Frontal cortex (tissue), 4 donors: ENCODE measurements at places on chromosomes 4 and X.

GRCh38 chr4:169239221-169239905 lies 31.4 kb downstream of the SH3RF1 start:
- no peak for DNase-seq

- DNase-seq: no peak
Observed at GRCh38 chr4:184503869-184504300, 29.5 kb upstream of the IRF2 start.

GRCh38 chr4:3682236-3683076 lies 83.7 kb upstream of the ADRA2C start:
- no peak for DNase-seq

DNA sequence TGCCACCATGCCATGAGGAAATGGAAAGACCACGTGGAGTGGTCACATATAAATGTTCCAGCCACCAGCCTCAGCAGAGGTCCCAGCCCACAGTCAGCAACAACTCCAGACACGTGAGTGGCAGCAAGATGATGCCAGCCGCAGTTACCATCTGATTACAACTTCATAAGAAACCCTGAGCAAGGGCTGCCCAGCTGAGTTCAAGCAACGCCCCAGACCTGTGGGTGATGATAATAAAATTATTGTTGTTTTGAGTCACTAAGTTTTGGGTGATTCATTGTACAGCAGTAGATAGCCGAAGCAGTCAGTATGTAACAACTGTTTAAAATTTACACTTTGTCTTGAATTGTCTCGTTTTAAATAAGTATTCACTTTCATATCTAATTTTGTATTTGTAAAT lies 5.8 kb upstream of the CCNG2 start:
- no peak for DNase-seq

DNA sequence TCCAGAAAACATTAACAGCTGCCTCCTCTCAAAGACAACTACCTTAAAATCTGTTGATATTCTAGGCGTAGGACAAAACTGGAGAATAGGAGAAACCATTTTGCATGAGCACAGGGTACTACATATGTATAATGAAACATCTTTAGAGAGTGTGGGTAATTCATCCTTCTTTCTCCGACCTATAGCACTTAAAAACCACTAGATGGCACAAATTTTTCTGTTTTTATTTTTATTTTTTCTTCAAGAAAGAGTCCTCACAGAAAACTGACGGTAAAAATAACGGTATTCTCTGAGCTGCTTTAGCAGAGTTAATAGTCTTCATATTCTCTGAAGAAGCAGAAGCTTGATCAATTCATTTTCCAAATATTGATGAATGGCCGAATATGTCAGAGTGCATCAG lies 14.6 kb downstream of the SMIM31 start:
- DNase-seq: no peak

GRCh38 chrX:78710171-78710570 lies 37.3 kb upstream of the LPAR4 start:
- no peak for DNase-seq
